Right ventricle myocardium superior (tissue), 1 donor: ENCODE measurements at places on chromosomes 13 and 19.

GRCh38 chr19:31519256-31519655 lies 170.0 kb upstream of the TSHZ3 start:
- no peak for DNase-seq

- no peak for DNase-seq
Observed at GRCh38 chr13:30142486-30143211, 164.7 kb downstream of the KATNAL1 start.

DNA sequence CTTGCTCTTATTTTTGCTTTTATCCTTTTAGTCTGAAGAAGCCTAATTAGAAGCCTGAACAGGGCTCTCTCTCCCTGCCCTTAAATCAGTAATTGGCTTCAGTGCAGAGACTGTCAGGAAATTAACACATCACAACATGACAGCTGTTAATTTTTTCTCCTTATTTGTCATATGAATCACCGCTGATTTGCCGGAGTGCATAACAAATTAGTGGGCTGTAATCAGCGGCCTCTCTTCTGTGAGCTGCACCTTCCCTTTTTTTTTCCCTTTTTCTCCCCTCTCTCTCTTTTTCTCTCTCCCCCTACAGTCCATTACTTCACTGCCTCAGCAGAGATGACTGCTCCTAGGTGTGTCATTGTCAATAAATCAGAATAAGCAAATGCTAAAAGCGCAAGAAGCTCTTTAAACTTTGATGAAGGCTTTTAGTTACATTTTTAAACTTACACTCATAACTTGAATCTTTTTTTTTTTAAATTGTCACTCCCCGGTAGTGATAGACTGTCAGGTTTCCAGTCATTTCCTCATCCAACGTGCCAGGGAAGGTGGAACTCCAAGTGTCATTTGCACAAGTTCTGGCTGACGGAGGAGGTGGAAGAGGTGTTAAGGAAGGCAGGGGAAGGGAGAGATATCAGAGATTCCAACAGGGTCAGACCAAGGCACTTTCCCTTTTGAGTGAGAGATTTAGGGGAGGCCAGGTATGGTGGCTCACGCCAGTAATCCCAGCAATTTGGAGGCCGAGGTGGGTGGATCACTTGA lies 197.1 kb upstream of the TSHZ3 start:
- DNase-seq = no peak

- DNase-seq = no peak
Observed at GRCh38 chr13:48729856-48730255, 76.1 kb downstream of the CYSLTR2 start.

GRCh38 chr13:99135591-99135990 lies 65.1 kb upstream of the UBAC2 start:
- DNase-seq = no peak

GRCh38 chr19:18412610-18413239 lies 6.5 kb upstream of the SSBP4 start:
- no peak for DNase-seq

DNA sequence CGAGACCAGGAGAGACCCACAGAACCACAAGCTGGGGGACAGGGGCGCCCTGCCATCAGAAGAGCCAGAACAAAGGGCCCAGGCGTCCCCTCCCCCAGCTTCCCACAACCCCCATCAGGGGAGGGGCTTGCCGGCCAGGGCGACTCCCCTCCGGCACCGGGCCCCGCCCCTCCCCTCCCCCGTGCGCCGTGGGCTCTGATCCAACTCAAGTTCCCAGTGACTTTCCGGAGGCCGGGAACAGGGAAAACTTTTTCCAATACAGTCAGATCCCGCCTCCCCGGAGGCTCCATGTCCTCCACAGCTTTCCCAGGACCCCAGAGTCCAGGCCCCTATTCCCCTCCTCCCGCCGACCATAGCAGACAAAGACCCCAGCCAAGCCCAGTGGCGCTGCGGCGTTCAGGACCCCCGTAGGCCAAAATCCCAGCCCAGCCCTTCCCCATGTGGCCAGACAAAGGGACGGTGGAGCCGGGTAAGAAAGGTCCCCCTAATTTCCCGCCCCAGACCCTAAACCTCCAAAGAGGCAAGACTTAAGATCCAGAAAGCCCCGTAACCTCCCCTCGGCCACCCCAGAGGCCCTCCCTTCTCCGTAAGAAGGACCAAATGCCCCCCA lies 673 bp downstream of the TEAD2 start:
- DNase-seq = peak; percentile 85

DNA sequence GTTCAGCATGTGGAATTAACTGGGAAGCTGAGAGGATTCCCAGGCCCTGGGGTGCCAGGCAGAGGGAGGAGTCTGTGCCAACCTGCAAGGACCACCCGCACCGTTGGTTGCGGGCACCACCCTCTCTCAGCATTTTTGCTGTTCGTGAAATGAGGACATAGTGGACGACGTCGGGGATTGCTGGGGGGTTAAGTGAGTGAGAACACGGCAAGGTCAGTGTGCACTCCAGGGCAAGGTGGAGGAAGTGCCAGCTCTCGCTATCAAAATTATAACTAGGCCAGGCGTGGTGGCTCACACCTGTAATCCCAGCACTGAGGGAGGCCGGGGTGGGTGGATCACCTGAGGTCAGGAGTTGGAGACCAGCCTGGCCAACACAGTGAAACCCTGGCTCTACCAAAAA lies 2.2 kb downstream of the FXYD3 start:
- DNase-seq = no peak
